ENCODE measurements at places on chromosomes 7 and 10.

- no peak for DNase-seq
Measured at GRCh38 chr7:121572615-121573014, 176.5 kb upstream of the FAM3C start.

- no peak for DNase-seq
Measured at GRCh38 chr10:77507291-77507880, 130.2 kb downstream of the KCNMA1 start.

DNA sequence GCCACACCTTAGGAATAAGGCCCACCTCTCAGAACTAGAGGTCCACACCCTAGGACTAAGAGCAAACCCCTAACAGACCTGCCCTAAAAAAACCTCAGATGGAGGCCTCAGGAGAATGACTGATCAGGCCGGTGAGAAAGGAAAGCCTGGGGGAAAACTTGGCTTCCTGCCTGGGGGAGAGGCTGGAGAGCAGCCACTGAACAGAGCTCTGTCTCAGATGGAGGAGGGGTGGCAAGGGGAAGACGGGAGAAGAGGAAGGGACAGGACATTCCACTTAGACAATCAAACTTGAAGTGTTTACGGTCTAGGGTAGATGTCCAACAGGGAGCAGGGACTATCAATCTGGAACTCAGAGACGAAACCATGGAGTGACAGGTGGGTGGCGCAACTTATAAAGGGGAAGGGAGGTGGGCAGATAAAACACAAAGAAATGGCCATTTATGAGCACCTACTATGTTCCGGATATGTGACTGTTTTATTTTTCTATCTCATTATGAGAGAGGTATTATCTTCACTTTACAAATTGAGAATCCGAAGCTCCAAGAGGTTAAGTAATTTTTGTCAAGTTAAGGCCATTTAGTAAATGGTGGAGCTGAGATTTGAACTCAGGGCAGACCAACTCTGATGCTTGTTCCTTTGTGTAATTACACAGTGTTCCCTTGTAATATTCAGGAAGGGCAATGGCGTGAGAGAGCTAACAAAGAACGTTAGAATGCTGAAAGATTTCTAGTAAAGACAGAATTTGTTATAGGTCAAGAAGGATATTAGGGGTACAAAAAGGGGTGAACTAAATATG, 82.6 kb downstream of the DNMBP start:
- no peak for DNase-seq

DNA sequence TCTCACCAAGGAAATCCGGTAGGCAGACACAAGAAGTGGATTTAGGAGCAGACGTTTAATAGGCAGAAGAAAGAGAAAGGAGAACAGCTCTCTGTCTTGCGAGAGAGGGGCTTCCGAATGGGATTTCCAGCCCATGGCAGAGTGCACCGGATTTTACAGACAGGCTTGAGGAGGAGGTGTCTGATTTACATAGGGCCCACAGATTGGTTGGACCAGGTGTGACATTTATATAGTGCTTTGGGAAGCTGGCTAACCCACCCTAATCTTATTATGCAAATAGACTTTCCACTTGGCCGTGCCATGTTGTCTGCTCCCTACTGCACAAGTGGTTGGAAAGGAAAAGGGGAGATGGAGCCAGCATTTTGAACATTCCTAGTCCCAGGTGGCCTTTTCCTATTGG, 57.8 kb downstream of the ANKMY2 start:
- DNase-seq = no peak

DNA sequence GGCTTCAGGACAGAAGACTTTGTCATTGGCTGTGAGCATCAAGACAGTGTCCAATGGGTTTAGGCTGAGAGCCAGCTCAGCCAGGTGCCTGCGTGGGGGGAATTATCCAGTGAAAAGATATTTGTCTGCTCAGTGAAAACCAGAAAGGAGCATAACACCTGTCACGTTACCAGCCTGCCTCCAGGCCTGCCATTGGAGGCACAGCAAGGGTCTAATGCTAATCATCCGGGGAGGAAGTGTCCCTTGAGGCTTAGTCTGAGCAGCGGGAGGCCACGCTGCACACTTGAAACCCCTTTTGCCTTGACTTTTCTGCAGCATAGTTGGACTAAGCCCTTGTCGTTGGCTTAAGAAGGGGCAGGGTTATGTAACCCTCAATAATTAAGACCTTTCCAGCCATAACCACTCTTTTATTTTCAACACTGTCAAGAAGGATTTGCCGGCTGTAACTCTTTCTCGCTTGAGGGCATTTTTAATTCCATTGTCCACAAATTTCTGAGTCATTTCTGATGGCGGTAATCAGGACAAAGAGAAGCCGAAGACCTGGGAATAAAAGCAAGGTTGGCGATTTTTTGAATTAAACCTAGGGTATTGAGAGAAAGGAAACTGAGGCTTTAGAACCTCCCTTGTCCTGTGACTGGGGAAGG, 639.6 kb upstream of the FOXK1 start:
- no peak for DNase-seq

DNA sequence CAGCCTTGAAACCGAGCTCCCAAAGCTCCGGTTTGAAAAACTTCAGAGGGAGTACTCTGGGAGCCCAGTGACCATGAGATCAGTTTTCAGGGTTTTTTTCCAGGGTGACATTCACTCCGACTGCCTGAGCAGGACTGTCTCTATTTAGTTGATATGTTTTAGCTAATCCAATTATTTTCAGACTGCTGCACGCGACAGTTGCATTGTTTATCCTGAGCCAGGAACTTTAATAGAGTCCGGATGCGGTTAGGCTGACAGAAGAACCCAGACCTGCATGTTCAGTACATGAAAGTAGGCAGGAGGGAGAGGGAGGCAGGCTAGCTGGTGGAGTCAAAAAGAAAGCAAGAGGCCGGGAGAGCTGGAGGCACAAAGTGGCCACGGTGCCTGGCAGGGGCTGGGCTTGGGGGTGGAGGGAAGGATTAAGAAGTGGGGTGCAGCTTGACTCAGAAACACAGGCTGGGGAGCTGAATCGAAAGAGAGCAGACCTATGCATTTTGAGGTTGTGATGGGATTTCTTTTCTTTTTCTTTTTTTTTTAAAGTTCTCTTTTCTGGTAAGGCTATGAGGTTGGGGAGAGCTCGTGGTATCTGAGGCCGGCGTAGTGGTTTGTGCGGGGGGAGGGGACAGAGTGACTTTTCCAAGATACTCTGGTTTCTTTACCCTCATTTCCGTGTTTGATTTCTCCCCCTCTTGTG, 5.7 kb downstream of the GATA3 start:
- DNase-seq = no peak

- DNase-seq = no peak
Measured at GRCh38 chr7:30912986-30913811, 1.5 kb downstream of the AQP1 start.

- no peak for DNase-seq
Measured at GRCh38 chr7:151696721-151697514, 177.2 kb upstream of the RHEB start.

DNA sequence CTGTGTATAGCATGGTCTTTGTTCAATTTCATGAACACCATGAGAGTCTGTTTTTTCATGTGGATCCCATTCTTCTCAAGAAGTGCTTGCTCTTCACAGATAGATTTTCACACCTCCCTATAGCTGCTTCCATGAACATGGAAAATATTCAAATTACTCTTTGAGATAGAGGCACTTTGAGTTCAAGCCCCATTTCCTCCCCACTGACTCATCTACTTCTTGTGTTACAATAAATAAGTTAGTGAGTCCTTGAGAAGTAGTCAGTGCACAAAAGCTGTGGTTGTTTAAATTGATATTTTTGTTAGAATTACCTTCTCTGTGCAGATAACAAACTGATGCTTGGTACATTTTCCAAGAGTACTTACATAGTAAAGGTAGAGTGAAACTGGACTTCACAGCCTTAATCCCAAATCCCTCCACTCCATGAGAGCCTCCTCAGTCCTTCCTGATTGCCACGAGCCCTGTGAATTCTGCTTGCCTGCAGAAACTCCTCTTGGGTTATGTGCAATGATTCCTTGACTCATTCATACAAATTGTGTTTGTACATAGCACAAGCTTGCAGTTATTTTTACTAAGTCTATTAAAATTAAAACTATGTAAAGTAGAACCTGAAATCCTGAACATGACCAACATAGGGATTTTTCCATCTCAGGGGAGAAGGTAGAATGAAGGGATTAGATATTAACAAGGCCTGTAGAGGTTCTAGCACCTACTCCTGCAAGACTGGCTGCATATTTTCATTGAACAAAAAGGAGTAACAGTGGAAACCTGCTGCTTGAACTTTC, 496.2 kb downstream of the TNS3 start:
- DNase-seq = no peak

DNA sequence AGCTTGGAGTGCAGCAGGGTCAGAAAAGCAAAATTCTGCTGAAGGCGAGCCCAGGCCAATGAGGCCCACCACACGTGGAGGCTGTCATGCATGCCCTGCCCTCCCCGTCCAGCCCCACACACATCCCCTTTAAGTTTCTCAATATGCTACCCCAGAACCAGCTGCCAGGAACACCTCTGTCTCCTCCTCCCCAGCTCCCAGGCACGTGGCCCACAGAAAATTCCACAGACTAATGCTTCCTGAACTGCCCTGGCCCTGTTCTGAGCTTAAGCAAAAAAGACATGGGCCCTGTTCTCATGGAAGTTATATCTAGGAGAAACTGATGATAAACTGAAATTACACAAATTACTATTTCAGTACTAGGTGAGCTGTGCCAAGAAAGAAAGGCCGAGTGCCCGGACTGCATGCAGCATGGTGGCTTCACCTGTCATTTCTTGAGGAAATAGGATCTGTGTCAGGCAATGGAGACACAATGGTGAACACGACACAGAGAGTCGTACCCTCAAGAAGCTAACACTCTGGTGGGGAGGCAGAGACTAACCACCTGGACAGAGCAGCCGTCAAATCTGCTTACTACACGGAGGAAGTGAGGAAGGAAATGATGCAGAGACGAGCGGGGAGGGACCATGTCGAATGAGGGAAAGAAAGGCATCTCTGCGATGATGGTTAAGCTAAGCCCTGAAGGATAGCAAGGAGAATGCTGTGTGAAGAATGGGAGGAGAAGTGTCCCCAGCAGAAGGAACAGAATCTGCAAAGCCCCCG, 44.5 kb downstream of the PODXL start:
- no peak for DNase-seq

DNA sequence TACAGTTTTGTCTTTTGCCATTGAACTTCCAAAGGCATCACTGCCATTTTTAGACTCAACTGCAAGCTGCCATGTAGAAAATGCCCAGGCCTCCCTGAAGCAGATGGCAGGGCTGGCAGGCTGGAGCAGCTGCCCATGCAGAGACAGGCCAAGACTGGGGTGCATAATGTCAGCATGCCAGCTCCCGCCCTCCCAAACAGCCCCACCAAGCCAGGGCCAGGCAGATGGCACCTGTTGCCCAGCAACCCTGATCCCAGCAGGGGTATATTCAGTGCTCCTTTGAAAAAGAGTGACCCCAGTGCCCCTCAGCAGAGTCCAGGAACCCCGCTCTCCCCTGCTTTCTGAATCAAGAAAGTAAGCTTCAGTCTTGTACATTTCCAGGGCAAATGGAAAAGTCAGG, 32.6 kb downstream of the VSTM4 start:
- DNase-seq = no peak

GRCh38 chr7:145431834-145432233, 596.0 kb upstream of the TPK1 start:
- no peak for DNase-seq

- peak; percentile 26 for DNase-seq
Measured at GRCh38 chr10:22609719-22610465, 104.5 kb downstream of the PIP4K2A start.

GRCh38 chr10:33476757-33477273, 142.3 kb upstream of the NRP1 start:
- no peak for DNase-seq

GRCh38 chr10:43237128-43237527, 29.7 kb downstream of the RASGEF1A start:
- DNase-seq = no peak

DNA sequence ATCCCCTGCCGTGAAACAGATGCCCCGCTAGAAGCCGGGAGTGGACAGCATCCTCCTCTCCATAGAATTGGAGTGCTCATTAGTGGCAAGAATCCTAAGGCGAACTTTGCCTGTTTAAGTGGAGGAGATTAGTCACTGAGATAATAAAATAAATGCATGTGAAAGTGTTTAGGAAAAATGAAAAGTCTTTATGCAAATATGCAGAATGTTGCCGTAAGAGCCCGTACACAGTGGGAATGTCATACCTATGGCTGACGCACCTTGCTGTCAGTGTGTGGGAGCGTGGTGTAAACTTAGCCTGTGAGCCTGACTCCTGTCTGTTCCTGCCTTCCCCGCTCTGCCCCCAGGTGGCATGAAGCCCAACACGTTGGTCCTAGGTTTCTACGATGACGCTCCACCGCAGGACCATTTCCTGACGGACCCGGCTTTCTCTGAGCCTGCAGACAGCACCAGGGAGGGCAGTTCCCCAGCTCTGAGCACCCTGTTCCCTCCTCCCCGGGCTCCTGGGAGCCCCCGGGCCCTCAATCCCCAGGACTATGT, 1.7 kb upstream of the TRIP6 start:
- DNase-seq = no peak

- DNase-seq = no peak
Measured at GRCh38 chr10:30630571-30630970, 1.0 kb upstream of the LYZL2 start.

DNA sequence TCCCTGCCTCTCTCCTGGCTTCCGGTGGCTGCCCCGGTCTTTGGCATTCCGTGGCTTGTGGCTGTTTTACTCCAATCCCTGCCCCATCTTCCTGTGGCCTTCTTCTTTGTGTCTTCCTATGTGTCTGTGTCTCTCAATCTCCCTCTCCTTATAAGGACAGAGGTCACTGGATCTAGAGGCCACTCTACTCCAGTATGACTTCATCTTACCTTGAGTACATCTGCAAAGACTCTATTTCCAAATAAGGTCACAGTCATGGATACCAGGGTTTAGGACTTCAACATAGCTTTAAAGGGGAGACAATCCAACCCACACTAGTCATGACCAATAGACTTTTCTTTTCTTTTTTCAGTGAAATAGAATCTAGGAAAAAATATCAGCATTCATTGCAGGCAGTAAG, 153.3 kb upstream of the INSYN2A start:
- no peak for DNase-seq

GRCh38 chr7:69213878-69214277, 384.4 kb upstream of the AUTS2 start:
- no peak for DNase-seq

DNA sequence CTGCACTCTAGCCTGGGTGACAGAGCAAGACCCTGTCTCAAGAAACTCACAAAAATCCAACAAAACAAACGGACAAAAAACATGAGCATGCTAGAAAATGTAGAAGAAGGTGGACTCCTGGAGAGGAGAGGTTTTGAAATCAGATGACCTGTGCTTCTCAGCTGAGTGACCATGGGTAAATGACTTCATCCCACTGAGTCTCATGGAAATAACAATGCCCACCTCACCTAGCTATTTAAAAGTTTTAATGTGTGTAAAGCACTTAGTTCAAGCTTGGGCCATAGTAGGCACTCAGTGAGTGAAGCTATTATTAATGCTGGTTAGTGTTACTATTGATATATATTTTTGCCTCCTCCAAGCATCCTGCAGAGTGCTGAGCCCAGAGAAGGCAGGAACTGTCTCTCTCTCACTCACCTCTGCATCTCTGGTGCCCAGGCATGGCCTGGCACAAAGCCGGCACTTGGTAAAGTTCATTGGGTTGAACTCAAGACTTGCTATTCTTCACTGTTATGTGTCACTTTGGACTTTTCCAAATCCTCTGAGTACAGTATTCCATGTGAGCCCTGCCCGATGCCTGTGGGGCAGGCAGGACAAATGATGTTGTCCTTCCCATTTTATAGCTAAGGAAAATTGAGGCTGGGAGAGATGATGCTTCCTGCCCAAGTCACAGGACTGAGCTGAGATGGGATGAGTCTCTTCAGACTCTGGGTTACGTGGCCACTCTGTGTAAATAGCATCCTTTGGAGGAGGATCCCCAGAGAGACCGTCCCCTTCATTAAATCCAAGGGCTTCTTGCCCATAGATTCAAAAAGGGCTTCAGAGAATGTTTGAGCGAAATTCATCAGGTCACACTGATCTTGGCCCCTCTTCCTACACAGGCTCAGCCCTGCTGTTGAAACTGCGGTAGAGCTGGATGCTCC, 81.4 kb upstream of the EMX2 start:
- no peak for DNase-seq

All from bone marrow (tissue), 2 donors.